NCI-H1436 (cell line): ENCODE measurements at places on chromosomes 7 and 10.

DNA sequence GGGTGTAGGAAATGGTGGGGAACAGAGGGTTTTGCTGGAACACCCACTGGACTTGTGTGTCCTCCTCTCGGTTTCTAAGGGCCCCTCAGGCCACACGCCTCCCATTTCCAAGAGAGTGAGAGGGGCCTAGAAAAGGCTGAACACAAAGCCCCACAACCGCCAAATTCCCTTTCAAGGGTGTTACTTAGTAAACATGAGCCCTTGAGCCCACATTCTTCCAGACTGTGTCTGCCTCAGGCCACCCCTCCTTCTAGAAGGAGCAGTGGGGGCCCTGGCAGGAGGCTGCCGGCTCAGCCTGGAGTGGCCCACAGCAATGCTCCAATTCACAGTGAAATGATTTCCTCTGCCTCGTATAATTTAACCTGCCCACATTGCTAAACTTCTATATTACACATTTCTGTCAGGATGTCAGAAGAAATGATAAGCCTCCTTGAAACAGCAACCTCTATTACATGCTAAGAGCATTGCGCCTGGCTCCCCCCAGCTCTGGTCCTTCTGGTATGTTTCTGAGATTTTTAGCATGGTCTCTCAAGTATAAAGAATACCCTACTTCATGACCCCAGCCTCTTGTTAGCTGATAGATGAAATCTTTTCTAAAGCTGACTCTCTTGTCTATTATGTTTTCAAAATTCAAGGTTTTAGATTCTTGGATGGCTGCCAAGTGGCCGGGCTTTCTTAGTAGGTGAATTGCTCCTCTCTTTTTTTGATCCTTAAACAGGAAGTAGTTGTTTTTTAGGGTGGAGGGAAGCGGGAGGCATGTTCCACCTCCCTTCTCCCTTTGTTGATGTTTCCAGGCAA, 673.9 kb upstream of the GALNT17 start:
- DNase-seq: no peak

GRCh38 chr10:60490013-60490412, 100.3 kb upstream of the ANK3 start:
- DNase-seq: no peak

DNA sequence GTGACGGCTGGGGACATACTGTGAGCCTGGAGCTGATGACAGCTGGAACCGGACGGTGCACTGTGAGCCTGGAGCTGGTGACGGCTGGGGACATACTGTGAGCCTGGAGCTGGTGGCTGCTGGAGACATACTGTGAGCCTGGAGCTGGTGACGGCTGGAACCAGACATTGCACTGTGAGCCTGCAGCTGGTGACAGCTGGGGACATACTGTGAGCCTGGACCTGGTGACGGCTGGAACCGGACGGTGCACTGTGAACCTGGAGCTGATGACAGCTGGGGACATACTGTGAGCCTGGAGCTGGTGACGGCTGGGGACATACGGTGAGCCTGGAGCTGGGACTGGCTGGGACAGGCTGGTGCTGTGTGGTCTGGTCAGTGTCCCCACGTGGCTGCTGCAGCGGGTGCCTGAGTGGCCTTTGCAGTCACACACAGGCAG, 47.9 kb downstream of the PTPRN2 start:
- no peak for DNase-seq

- no peak for DNase-seq
Measured at GRCh38 chr10:124482236-124482800, 20.7 kb downstream of the LHPP start.

GRCh38 chr10:50648089-50648934, 24.6 kb upstream of the SGMS1 start:
- no peak for DNase-seq

GRCh38 chr10:79165070-79165778, 96.5 kb downstream of the ZMIZ1 start:
- no peak for DNase-seq

DNA sequence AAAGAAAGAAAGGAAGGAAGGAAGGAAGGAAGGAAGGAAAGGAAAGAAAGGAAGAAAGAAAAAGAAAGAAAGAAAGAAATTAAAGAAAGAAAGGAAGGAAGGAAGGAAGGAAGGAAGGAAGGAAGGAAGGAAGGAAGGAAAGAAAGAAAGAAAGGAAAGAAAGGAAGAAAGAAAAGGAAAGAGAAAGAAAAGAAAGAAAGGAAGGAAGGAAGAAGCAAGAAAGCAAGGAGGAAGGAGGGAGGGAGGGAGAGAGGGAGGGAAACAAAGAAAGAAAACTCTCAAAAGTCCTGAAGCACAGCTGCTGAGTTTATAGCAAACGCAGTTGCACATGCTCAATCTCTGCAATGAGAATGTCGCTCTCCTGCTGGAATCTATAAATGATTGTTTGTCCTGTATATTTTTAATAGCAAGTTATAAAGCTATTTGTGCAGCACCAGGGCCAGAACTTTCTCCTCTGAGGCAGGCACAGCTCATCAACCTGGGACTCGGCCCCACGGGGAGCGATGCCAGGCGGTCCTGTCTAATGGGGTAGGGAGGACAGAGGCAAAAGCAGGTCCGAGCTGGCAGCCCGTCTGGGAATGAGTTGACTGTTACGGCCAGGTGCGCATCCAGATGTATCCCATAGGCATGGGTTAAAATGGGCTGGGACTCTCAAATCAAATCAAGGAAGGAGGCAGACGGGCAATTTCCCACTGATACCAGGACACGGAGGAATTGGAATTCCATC, 118.0 kb upstream of the PFKP start:
- no peak for DNase-seq

GRCh38 chr10:48599830-48600134, 5.1 kb downstream of the ARHGAP22 start:
- peak; percentile 69 for DNase-seq
